ENCODE measurements at places on chromosomes 5 and 9. TPM values are rescaled to one million over a fixed set of nuclear protein-coding genes. Genes with fewer than 3 reads are reported as not detected.

DNA sequence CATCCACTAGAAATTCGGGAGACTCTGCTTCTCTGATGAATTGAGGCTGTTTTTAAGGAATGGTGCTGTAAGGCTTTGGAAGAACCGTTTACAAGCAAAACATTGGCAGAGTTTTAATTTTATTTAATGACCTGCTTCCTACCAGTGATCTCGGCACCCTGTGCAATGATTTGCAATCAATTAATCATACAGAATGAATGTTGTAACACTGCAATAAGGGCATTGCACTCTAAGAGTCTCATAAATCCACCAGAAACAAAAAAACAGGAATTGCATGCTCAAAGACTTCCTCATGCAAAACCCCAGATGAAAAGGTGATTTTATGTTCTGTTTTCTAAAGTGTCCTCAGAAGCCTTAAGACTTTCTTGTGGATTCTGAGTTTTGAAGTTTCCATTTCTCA is 295.7 kb downstream of the ARHGEF28 start:
- DNase-seq = no peak

DNA sequence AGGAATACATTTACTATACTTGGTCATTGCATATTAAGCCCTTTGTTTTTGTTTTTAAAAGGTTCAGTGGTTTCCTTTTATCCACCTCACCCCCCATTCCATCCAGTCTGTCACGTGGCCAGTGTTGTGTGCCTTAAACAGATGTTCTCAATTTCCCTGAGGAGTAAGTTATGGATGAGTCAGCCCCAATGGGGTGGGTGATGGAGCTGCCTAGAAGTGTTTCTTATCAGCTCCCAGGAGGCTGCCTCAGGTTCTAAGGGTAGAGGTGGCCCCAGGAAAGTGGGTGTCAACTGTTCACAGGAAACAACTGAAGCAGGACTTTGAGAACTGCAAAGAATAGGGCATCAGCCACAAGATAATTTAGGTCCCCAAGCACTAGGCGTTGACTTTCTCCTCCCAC is 41.1 kb downstream of the ACTBL2 start:
- peak; percentile 94 for DNase-seq

Gene ARL10
- total RNA-seq = 7.7 TPM

Gene MAMDC2
- 12.7 TPM for total RNA-seq
